Hematopoietic multipotent progenitor cell treated with erythropoietin and hydrocortisone succinate and interleukin-3 and kit ligand, for 15 days (in vitro differentiated cells): ENCODE measurements at places on chromosomes 5 and 9.

GRCh38 chr9:94922098-94922607, 195.7 kb downstream of the AOPEP start:
- DNase-seq = no peak

DNA sequence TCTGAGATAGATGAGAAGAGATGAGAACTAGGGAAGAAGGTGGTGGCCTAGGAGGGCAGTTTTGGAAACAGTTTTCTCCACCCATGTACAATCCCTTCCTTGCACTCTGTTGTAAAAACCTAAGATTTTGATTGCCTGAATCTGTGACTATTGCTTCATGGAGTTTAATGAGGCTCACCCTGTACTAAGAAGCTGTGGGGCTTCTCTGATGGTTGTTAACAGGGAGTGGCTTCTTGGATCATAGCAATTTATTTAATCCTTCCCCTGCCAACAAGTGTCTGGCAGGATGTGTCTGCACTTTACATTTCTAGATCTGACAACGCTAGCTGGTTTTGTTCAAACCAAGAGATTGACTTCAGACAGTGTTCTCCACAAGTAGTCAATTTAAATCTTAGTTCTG, 74.7 kb upstream of the C5orf46 start:
- no peak for DNase-seq

GRCh38 chr9:124481115-124481514, 26.1 kb downstream of the NR5A1 start:
- DNase-seq = no peak

DNA sequence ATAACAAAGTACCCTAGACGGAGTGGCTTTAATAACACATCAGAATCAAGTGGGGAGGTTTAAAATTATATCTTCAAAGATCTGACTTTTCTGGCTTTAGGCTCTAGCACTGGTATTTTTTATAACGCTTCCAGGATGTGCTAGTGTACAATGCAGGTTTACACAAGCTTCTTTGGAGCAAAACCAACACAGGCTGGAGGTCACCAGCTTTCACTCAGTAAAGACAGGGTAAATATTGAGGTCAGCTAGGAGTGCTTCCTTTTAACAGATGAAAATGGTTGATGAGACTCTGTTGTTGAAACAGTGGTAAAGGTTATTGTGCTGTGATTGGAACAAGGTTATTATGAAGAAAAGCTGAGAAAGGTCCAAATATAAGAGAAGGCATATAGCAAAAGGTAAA, 414.2 kb downstream of the TAF11L14 start:
- no peak for DNase-seq

- no peak for DNase-seq
These were observed 150.9 kb downstream of the ISOC1 start for GRCh38 chr5:129245489-129245888.

DNA sequence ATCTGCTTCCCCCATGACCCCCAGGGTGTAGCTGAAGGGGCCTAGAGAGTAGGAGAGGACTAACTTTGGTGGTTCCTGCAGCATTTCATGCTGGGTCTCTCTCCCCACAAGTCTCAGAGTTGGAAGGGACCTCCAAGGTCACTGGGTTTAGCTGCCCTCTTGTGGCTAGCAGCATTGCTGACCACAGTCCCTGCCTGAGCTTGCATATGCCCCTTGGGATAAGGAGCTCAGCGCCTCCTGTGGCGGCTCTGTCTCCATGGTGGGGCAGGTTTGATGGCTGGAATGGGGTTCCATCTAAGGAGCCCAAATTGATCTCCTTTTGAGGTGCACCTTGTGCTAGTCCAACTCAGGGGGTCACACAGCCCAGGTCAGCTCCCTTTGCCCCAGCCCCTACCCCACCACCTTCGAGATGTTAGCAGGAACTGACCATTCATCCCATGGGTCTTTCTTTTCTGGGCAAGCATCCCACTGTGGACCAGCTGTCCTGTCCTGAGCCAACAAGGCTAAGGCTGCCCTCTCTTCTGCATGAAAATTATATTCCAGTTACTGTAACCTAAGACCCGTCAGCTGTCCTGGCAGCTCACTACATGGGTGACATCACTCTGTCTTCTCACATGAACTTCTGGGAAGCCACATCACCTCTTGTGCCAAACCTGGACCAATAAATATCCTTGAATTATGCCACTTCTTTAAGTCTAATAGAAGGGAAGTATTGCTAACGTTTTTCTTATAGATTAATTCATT, 196.2 kb downstream of the HSPA4 start:
- DNase-seq = peak; percentile 30

- DNase-seq = no peak
These were observed 1.1 kb downstream of the NFIB start for GRCh38 chr9:14312719-14313377.

DNA sequence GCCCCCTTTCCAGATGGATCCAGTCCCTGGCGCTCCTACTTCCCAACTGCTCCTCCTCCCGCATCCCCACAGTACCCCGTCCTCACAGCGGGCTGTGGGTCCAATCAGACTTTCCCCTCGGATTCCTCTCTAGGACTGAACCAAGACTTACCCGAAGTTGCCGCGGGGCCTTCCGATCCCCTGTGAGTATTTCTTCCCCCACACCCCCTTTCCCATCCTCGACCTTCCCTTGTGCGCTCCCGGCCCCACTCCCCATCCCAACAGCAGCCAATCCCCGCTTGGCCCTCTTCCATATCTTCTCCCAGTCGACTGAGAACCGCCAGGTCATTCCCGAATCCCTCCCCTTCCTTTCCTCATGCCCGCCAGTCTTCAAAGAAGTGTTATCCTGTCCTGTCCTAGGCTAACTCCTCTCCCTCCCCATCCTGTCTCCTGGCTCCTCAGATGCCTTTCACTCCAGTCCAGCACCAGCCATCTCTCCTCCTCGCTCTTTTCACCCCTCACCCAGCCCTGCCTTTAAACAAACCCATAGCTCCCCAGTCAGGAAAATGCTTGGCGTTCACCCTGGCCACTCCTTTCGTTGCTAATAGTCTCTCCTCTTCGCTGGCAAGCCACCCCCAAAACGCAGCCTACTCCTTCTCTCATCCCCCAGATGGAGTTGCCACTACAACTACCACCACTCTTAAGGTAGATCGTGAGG, 646 bp downstream of the SWI5 start:
- DNase-seq = no peak

DNA sequence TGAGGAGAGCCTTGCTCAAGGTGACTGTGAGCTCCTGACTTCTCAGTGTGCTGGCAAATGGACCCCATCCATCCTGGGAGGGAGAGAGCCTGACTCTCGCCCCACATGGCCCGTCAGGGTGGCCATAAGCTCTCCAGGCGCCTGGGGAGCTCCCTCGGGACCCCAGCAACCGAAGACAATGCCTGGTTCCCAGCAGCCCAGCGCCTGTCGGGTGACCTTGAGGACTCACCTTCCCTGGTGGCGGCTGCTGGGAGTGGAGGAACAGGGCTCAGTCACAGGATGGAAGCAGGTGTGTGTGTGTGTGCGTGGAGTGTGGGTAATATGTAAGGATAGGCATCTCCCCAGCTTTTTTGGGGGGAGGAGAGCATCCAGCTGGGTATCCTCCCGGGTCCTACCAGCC, 190.3 kb downstream of the MELK start:
- no peak for DNase-seq

GRCh38 chr9:120676767-120677402, 37.4 kb downstream of the MEGF9 start:
- no peak for DNase-seq

DNA sequence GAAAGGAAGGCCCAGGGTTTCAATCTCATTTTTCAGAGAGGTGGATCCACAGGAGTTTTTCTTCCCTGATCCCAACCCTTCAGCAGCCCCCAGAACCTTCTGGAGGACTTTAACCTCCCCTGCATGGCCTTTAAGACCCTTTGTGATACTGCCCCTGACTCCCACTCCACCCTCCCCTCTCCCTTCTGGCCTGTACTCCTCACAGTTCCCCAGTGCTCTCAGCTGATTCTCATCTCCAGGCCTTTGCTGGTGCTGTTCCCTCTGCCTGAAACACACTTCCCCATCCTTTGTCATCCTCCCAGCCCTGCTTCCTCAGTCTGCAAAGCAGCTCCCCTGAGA, 18.5 kb downstream of the NEURL1B start:
- no peak for DNase-seq

DNA sequence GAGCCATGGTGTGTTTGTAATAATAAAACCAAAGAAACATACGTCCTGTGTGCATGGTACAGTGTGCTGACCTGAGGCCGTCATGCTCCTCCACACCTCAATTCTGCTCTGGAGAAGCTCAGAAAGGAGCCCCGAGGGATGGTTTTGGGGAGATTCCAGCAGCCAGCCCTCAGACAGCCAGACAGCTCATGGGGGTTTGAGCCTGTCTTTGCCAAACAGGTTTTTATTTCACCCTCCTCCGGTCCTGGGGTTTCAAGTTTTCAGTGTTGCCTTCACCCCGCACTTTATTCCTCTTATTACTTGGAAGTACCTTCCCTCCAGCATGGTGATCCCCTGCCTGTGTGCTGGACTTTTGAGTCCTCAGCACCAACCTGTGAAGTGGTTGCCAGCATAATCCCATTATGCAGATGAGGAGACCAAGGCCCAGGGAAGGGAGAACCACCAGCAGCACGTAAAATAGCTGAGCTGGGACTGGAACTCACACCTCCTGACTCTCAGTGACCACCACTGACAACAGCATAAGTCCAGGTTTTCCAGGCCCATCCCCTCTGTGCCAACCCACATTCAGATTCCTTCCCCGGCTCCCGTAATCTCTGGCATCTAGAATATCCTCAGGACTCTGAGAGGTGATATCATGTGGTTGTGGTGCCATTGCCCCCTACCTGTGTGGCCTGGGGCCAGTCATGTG, 35.1 kb downstream of the TGFBI start:
- no peak for DNase-seq

- DNase-seq = no peak
These were observed 4.6 kb downstream of the TGFBR1 start for GRCh38 chr9:99109522-99109921.

GRCh38 chr9:71984831-71985281, 73.4 kb downstream of the C9orf85 start:
- DNase-seq = no peak

- DNase-seq = no peak
These were observed 943.1 kb downstream of the NR2F1-AS1 start for GRCh38 chr5:92637960-92638359.

- no peak for DNase-seq
These were observed 248.7 kb downstream of the LURAP1L start for GRCh38 chr9:13023498-13023897.

- DNase-seq = no peak
These were observed 9.5 kb downstream of the SPRY4 start for GRCh38 chr5:142315096-142315900.

- peak; percentile 57 for DNase-seq
These were observed 21.3 kb downstream of the TRMO start for GRCh38 chr9:97900738-97901565.

GRCh38 chr5:34843497-34843896, 4.5 kb downstream of the TTC23L start:
- no peak for DNase-seq

DNA sequence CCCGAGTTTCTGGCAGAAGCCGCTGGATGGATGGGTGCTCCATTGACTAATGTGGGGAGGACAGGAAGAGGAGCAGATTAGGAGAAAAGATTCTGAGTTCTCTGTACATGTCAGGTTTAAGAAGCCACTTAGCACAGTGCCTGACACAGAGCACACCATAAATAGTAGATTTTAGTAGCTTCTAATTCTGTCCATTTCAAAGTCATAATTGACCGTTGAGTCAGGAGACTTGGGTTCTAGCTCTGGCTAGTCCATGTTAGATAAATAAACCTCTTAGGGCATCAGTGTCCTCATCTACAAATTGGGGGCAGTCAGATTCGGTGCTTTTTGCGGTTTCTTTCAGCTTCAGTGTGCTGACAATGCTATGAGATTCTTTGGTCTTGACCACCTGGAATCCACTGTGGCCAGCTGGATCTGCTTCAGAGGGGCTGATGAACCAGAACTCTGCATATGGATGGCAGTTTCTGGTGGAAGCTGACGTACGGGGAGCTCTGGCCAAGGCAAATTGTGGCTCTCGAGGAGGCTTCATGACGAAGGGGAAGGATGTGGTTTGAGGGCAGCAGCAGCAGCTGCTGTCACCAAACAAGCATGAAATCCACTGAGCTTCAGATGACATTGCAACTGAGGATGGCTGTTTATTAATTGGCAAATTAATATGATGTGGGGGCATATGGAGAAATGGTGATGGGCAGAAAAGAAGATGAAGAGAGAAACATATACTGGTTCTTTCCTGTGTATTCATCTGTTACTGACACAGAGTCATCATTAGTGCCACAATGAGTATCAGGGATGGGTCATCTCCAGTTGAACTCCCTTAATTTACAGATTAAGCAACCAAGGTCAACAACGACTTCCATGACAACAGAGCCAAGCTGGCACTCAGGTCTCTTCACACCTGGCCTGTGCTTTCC, 134.4 kb downstream of the AOPEP start:
- DNase-seq = no peak

DNA sequence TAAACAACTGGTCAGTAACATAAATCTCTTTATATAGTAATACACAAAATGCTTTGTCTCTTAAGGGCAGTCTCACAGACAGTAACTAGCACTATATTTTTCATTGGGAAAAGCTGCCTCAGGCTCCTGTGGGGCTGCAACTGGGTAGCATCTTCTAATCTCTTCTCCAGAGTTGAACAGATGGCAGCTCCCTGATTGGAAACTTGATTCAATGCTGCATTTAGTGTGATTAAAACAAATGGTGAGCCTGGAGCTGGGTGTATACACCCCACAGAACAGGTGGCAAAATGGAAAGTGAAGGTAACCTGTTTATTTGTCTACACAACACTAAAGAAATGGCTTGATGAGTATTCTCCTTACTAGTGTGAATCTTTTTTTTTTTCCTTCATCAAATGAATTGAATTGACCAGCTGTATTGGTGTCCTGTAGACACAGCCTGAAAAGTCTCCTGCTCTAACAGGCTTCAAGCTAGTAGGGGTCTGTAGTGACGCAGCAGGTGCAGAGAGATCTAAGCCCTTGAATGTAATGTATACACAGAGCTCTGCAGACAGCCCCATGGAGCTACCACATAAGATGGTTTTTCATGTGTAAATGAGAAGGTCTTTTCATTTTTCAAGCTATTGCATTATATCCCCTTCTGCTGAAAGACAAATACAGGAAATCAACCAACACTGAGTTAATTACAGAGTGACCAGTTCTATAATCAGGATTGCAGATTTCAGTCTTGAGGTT, 43.3 kb downstream of the IZUMO3 start:
- DNase-seq = no peak

DNA sequence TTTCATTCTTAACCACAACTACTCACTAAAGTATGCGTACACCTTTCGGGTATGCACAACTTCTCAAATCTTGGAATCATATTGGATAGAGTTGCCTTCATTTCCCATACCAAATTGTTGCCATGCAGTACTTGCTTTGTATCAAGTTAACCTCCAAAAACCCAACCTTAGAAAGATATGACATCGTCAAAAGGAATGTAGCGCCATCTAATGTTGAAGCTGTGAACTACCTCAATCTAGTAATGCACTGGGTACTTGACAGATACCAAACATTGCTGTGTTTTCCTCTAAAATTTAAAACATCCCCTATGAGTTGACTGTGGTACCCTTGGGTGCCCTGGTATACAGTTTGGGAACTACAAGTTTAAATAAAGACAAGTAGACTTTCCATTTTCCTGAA, 318.4 kb downstream of the ARL15 start:
- DNase-seq = peak; percentile 52

- no peak for DNase-seq
These were observed 45.4 kb downstream of the NACC2 start for GRCh38 chr9:136049491-136050265.
